NCI-H524 (cell line): ENCODE measurements at places on chromosomes 1 and 21.

DNA sequence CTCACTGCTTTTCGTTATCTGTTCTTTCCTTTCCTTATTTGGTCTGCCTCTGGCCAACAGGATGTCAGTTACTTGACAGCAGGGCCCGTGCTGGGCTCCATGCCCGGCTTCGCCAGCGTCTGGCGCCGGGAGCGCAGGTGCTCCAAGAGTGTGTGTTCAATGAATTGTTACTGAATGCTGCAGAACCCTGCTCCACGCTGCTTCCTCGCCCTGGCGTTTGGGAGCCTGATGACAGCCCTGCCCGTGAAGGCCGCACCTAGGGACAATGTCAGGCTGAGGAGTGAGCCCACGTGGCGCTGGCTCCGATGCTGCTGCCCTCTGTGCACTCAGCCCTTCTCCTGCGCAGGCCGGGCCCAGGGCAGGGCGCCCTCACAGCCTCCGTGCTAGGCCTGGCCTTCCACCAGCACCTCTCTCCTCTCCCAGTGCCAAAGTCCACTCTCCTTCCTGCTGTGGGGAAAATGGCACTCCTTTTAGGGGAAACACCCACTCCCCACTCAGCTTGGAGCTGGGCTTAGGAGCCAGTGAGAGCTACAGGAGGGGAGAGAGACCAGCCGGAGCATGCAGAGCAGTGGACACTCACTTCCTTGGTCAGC lies 51.4 kb downstream of the ACBD3 start:
- DNase-seq: no peak

DNA sequence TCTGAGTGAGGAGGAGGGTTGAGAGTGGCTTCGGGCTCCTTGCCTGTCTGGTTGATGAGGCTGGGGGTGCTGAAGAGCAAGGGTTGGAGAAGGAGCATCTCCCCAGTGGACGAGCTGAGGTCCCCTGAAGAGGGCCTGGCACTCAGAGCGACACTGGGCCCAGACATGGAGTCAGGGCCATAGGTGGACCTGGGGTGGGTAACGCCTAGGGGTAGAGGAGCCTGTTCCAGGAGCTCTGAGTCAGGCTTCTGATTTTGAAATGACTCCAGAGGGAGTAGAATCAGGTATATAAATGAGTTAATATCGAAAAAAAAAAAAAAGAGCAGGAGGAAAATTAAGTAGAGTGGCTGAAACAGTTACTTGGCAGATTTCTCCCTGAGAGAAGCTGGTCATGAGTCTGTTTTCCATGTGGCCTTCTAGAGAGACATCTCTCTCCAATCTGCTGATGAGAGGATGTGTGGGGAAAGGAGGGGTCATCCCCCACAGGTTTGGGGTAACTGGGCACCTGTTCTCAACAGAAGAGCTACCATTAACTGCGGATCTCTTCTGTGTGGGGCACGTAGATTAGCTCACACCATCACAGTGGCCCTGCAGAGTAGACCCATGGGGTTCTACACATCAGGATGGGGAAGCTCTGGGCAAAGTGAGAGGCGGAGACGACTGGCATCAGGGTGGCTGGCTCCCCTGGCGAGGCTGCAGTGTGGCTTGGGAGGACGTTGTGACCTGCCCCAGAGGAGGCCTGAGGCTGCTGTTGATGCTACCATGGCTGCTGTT lies 115.5 kb downstream of the DHRS3 start:
- DNase-seq: no peak

GRCh38 chr21:33021150-33021549 lies 4.6 kb upstream of the OLIG2 start:
- no peak for DNase-seq

DNA sequence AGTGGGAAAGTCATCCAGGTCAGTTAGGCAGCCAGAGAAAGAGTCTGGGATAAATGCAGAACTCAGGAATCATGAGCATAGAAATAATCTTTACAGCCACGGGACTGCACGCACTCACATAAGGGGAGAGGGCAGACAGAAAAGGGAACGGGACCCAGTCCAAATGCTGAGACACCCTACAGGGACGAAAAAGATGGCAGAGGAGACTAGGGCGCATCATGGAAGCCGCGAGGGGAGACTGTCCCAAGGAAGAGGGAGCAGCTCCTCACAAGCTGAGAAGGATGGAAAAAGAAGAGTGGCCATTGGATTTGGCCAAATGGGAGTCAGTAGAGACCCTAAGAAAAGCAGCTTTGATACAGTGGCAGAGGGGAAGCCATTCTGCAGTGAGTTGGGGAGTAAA lies 102.9 kb upstream of the TLR5 start:
- DNase-seq: no peak

DNA sequence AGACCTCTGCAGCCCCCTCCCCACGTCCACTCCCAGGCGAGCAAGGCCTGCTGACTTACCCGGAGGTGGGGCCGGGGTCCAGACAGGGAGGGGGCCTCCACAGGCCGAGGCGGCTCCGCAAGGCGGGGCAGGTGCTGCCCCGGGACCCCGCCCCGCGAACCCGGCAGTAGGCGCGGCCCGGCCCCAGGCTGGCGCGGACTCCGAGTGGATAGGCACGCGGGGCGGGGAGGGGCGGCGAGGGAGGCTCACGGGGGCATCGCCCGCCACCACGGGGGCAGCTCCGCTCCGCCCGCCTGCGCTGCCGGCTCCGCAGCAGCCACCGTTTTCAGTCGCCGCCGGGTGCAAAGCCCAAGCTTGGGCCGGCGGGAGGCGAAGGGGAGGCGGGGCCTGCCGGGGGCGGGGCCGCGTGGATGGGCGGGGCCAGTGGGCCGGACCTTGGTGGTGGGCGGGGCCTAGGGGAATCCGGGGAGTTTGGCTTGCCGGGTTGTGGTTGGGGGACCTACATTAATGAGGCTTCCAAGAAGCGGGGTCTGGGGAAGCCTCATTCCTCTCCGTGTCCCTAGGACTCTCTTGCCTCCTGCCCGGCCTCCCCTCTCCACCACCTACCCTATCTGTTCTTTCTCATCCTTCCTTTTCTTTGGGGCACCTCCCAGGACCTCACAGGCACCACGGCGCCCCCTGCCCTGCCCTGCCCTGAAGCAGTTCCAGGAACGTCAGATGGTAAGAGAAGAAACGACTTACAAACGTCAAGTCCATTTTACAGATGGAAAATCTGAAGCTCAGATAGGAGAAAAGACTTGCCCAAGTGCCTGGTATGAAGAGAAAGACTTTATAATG lies at the start of gene RIMS3:
TSS of gene RIMS3 (minus strand) at position 348 of the 837 bp plus-strand sequence. CDS start 23,757 bp downstream, outside the sequence.
- DNase-seq: peak; percentile 63

- DNase-seq: peak; percentile 11
Measured at GRCh38 chr1:64242895-64243756, 39.7 kb downstream of the UBE2U start.

- peak; percentile 26 for DNase-seq
Measured at GRCh38 chr1:184075055-184076029, 23.8 kb downstream of the TSEN15 start.

- DNase-seq: no peak
Measured at GRCh38 chr1:223017291-223017690, 125.8 kb downstream of the TLR5 start.

- no peak for DNase-seq
Measured at GRCh38 chr1:68651115-68651514, 154.2 kb upstream of the DEPDC1 start.

- DNase-seq: no peak
Measured at GRCh38 chr1:156750191-156750672, 1.2 kb downstream of the HDGF start.

GRCh38 chr21:43266534-43266933 lies 97.7 kb downstream of the CRYAA start:
- no peak for DNase-seq

DNA sequence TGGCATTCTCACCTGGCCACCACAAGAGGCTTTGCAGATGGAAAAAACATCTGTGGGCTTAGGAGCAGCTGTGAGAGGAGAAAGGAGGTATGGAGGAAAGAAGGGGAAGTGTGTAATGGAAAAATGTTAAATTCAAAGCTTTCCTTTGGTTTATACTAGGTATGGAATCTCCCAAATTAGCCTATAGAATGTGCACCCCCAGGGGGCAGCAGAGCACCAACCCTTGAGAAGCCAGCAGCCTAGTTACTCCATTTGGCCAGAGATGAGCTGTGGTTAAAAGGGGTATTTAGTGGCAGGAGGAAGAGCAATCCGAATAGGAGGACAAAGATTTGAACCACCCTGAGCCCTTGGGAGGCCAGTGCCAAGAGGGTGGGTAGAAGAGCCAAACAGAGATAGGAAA lies 97.5 kb upstream of the CTTNBP2NL start:
- peak; percentile 72 for DNase-seq

- peak; percentile 14 for DNase-seq
Measured at GRCh38 chr1:226100436-226101391, 38.2 kb downstream of the H3-3A start.

GRCh38 chr1:22806584-22806983 lies 95.9 kb downstream of the EPHB2 start:
- DNase-seq: no peak

- DNase-seq: no peak
Measured at GRCh38 chr1:227815468-227816409, at the start of gene PRSS38. PRSS38 (plus strand) TSS chr1:227815675; CDS start chr1:227815717, 42 bp downstream.

- DNase-seq: no peak
Measured at GRCh38 chr1:58251430-58252073, 295.0 kb downstream of the OMA1 start.

- peak; percentile 5 for DNase-seq
Measured at GRCh38 chr1:212700223-212700891, 717 bp upstream of the BATF3 start.

- DNase-seq: no peak
Measured at GRCh38 chr1:21616372-21616771, 52.8 kb downstream of the RAP1GAP start.

DNA sequence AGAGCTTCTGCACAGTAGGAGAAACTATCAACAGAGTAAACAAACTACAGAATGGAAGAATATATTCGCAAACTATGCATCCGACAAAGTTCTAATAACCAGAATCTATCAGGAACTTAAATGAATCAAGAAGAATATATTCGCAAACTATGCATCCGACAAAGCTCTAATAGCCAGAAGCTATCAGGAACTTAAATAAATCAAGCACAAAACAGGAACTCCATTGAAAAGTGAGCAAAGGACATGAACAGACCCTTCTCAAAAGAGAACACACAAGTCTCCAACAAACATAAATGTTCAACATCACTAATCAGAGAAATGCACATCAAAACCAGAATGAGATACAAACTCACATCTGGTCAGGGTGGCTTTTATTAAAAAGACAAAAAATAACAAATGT lies 126.9 kb downstream of the VAV3 start:
- no peak for DNase-seq

GRCh38 chr1:203636291-203636690 lies 9.7 kb downstream of the ATP2B4 start:
- no peak for DNase-seq

- DNase-seq: peak; percentile 48
Measured at GRCh38 chr1:229625071-229625914, 629 bp downstream of the TAF5L start.

- no peak for DNase-seq
Measured at GRCh38 chr1:203478231-203478630, 2.6 kb downstream of the PRELP start.
